NCI-H1105 (cell line): ENCODE measurements at places on chromosomes 1 and 21.

DNA sequence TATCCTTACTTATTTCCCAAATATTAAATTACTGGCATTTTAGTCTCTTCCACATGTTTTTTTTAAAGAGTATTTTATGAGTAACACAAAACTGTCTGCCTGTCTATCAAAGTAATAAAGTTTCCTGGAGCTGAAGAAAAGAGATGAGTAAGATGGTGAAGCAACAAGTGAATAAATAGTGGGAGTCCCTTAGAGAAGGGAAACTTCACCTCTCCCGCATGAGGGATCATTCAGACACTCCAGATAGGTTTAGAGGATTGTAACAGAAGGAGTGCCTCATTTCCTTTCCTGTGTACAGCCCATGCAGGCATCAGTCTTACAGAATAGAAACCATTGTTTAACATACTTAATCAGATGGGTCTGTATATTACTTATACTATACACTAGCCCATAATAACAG lies 205.7 kb downstream of the USP25 start:
- DNase-seq, result no peak

- no peak for DNase-seq
These were observed 9.9 kb downstream of the PRDM16 start for GRCh38 chr1:3078871-3079270.

DNA sequence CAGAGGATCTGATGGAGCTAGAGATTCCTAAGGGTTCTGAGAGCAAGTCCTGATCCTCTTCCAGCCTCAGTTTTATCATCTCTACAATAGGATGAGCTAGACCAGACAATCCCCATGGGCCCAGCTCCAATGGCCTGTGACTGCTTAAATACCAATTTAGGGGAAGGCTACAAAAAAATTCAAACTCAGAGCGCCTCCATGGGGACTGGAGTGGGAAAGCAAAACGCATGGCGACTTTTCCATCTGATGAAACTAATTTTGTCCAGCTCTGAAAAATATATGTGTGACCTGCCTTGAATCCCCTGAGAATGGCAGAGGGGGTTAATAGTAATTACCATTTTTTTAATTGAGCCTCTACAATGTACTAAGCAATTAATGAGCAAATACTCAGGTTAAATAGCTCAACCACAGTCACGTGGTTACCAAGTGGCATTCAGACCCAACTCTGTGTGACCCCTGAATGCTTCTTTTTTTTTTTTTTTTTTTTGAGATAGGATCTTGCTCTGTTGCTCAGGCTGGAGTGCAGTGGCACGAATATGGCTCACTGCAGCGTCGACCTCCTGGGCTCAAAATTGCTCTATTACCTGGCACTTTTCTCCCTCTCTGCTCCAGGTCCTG lies 8.4 kb downstream of the EXTL1 start:
- no peak for DNase-seq

DNA sequence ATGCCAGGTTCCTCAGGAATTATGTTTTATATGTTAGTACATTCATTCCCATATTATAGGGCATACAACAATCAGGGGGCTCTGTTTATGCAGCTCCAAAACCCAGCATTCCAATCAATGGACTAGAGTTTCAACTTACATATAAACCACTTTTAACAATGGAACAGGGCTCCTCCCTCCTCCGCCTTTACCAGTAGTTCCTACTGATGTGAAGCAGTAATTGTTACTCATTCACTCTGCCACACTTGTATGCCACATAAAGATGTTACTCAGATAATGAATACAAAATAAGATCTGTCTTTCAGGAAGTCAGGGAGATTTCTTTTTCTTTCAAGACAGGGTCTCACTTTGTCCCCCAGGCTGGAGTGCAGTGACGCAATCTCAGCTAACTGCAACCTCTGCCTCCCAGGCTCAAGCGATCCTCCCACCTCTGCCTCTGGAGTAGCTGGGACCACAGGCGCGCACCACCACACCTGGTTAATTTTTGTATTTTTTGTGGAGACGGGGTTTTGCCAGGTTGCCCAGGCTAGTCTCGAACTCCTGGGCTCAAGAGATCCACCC lies 17.1 kb downstream of the ZNF281 start:
- DNase-seq, result no peak
